ENCODE measurements at places on chromosomes 12 and 14.
A peak's percentile ranks its signal among the peaks of the same experiment; 100 is the strongest.

DNA sequence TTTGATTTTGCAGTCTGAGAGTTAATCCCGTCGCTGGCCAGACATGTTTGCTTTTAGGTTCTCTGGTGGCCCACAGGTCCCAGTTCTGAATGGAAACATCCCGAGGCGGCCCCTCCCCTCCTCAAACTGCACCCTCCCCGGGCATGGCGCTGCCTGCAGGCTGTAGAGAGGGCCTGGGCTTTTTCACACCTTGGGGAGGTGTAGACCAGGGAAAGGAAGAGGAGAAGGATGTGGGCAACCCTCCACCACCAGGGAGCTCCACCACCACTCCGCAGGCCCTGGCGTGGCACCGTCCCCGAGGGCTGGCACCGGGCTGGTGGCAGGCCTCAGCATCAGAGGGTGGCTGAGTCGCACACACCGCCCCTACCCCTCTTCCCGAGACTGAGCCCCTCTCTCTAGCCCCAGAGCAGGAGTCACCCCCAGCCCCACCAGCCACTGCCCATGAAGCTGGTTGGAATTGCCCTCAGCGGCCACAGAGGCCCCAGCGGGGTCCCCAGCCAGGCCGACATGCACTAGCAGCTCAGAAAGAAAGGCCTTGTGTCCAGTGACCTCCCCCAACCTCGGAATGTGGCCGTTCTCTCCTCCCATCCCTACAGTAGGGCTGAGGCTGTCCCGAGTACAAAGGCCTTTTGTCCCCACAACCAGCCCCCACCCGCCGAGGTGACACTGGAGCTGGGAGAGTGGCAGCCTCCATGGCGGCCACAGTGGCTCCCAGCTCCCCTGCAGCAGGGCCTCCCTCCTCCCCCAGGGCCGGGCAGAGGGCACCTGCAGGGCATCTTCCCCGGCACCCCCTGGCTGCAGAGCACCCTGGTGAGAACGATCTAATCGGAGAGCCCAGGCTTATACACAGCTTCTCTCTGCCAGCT is 23.5 kb upstream of the INF2 start:
- no peak for DNase-seq

DNA sequence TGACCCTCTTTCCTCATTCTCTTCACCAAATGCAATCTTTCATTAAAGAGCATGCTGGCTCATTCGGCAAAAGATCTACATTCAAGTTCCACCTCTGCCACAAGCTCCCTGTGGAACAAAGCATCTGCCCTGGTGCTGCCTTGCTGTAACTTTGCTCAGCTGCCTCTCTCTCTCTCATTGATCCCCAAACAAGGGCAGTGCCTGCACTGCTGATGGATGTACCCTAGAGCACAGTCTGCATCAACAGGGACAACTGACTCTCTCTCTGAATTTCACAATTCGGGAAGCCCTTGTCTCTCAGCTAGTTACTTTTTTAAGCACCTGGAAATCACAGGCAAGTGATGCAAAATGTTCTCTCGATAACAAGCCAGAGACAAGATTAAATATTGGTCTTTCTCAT is 174.0 kb upstream of the DIO2 start:
- no peak for DNase-seq

- DNase-seq = no peak
These were observed 75.1 kb upstream of the ST8SIA1 start for GRCh38 chr12:22409377-22410164.

GRCh38 chr12:110254971-110255540 is 26.0 kb upstream of the ATP2A2 start:
- DNase-seq = no peak

DNA sequence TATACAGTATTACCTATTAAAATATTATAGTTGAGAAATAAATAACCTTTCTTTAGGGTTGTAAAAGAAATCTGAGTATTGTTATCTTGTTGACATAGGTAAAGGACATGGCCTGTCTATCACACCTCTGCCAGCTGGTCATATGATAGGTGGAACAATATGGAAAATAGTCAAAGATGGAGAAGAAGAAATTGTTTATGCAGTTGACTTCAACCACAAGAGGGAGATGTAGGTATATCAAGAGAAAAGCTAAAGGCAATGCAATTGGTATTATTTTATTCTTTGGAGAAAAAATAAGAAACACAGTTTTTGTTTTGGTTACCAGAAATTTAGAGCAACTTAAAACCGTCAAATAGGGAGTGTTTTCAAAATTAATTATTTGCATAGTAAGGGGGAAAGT is 13.5 kb downstream of the CPSF2 start:
- DNase-seq = no peak

DNA sequence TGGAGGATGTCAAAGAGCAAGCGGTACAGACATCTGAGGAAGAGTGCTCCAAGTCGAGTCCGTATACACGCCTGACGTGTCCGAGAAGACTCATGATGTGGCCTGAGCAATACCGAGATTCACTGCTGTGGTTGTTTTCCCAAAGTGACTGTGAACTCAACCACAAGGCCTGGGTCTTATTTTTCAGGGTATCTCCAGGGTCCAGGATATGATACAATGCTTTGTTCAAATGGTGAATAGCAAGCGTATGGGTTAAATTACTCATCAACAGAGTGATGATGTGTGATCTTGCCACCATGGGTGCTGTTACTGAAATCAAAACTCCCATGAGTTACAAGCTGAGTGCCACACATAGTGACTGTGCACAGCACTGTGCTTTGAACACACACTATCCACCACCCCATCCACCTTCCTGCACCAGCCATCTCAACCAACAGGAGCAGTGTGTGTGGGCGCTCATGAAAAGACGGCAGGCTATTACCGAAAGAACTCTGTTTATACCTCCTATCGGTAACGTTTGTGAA is 109.6 kb downstream of the BCAT1 start:
- DNase-seq = no peak

DNA sequence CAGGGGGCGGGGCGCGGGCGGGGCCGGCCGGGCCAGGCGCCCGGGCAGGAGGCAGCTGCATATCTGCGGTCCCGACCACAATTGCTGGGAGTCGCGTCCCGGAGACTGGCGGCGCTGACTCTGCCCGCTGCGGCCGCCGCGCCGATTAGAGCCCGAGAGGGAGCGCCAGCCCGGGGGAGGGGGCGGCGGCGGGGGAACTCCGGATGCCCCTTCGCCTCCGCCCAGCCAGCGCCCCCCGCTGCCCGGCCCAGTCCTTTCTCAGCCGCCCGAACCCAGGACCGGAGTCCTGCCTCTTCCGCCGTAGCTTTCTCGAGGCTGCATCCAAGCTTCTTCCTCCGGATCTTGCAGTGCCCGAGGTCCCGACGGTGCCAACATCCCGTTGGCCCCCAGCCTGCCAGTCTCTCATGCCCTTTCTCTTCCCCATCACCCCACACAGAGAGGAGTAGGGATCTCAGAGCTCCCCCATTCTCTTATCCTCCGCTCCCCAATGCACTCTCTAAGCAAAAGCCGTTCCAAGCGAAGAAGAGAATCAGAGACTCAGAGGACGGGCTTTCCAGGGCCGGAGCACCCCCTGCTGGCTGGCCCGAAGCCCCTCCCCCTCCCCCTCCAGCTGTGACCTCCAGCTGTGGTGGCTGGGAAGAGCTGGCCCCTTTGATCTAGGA is 8.8 kb upstream of the SP7 start:
- DNase-seq = peak; percentile 87

DNA sequence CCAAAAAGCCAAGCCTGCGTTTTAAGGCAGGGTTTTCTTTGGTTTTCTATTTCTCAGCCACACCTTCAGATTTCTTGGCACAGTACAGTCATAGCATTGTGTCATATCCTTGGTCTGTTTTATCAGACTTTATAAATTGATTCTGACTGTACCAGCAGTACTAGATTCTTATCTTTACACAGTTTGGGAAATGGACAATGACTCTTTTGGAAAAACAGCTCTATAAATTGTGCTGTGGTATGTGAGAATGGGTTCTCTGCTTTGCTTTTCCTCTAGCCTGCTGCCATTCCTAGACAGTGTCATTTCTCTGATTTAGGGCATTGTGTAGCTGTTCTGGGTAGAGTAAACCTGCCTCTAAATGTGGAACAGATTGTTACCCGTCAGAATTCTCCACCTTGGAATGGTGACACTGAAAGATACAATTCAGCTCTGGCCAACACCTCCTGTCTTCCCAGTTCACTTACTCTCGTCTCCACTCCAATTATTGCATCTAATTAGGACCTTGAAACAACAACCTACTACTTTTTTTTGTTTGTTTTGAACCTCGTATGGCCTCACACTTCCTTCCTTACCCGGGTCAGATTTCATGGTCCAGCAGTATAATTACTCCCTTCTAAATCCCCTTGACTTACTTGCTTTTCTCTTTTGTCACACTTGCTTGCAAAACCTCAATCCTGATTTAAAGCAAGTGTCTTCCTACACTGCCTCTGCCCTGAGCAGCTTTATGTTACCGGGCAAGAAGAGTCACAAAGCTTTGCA is 226.3 kb downstream of the ERC1 start:
- peak; percentile 68 for DNase-seq

DNA sequence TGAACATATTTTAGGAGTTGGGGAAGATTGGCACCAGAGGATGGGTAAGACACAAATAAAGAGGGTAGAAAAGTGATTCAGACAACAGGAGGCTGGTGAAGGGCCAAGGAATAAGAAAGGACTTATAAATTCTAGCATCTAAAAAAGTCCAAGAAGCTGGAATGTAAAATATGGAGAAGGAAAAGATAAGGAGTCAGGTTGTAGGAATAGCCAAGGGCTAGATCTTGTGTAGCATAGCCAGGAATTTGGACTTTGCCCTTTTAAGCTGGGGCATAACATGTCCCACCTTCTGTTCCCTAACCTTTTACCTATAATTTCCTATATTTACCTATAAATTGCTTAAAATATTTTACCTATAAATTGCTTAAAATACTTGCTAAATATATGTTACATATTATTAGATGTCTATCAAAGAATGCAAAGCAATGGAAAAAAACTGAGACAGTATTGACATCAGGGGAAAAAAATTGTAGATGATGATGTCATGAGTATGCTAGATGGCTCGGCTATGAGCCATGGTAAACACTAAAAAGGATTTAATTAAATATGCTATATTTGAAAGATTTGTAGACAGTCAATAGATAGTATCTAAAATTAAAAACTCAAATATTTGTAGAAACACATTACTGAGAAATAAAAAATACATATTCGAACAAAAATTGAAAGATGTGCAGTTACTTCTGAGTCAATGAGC is 99.7 kb upstream of the PLEKHG7 start:
- DNase-seq = no peak

DNA sequence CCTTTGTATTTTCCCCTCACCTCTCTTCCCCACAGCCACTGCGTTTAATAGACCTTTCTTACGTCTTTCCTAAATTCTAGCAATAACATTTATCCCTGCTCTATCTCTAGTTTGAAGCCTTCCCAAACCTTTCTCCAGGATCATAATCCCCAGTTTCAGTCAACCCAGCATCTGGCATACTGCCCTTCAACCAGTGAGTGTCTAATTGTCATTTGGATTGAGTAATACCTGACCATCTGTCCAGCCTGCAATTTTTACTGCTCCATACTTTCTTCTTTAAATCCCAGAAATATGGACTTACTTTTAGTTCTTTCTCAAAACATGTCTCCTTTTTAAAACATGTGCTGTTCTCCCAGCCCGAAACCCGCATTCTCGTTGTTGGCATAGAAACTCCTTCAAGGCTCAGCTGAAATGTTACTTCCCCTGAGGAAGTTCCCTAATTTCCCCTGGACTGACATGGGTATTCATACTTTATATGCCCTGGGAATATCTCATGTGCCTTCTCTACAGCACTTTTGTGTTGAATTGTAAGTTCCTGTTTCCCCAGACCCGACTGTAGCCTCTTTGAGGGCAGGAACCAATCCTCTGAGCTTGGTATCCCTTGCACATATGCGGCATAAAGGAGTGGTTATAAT is 65.1 kb upstream of the ETV6 start:
- DNase-seq = no peak

GRCh38 chr12:52913431-52913821 is 8.6 kb upstream of the KRT8 start:
- DNase-seq = no peak

- DNase-seq = no peak
These were observed 328.3 kb downstream of the APAF1 start for GRCh38 chr12:98973395-98973794.

- DNase-seq = no peak
These were observed 191.9 kb downstream of the EPS8 start for GRCh38 chr12:15597125-15597830.

DNA sequence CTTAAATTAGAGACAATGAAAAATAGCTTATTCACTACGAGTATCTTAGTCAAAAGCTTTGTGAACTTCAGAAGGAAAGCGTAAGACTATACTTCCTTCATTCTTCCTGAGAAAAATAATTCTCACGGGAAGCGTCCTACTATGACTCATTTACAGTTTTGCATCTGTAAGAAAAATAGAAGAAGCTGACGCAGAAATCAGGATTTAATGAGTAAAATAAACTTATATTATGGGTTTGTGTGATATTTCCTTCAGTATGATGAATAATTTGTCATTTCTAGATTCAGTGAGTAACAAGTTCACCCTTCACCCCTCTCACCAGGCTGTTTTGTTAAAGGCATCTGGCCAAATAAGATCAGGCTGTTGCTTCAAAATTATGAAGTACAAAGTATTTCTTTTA is 17.8 kb upstream of the PDE3A start:
- DNase-seq = no peak

GRCh38 chr14:58747181-58747580 is 109.4 kb downstream of the DACT1 start:
- DNase-seq = no peak

DNA sequence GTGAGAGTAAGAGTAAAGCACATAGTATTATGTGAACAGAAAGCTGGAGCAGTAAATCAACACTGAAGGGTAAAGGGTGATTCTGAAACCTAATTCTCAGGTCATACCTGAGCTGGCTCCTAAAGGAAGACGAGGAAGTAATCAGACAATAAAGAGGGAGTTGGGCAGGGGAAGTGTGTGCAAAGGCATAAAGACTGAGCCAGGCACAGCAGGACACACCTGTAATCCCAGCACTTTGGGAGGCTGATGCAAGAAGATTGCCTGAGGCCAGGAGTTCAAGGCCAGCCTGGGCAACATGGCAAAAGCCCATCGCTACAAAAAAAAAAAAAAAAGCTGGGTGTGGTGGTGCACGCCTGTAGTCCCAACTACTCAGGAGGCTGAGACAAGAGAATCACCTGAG is 9.6 kb downstream of the ARF3 start:
- no peak for DNase-seq

- DNase-seq = no peak
These were observed 1.4 kb upstream of the SOX5 start for GRCh38 chr12:23950775-23951451.

DNA sequence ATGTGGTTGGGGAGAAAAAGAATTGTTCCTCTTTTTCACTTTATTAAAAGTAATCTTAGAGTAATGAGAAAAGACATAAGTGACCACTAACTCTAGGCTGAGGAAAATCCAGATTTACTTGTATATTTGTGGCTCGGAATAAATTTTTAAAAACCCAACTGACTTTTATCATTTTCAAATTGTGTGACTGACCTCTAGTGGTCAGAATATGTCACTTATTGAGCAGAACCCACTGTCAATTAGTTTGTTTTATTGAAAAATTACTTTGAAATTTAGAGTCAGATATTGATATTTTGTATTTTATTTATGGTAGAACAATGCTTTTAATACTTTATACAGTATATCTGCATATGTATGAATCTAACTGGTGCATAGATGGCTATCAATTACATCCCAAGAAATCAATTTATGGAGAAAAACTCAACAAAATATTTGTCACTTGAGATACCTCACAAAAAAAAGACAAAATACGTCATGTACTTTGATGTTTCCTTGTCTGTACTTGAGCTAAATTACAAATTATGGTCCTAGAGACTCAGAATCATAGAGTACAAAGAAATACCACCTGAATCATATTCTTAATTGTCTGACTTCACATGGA is 229.4 kb downstream of the CNTN1 start:
- peak; percentile 5 for DNase-seq
